ENCODE measurements at places on chromosomes 7 and 10.

- no peak for DNase-seq
Observed at GRCh38 chr7:108413782-108414492, 42.3 kb downstream of the NRCAM start.

- no peak for DNase-seq
Observed at GRCh38 chr10:58212622-58213021, 55.1 kb downstream of the IPMK start.

- no peak for DNase-seq
Observed at GRCh38 chr10:27561334-27561733, 57.2 kb downstream of the RAB18 start.

DNA sequence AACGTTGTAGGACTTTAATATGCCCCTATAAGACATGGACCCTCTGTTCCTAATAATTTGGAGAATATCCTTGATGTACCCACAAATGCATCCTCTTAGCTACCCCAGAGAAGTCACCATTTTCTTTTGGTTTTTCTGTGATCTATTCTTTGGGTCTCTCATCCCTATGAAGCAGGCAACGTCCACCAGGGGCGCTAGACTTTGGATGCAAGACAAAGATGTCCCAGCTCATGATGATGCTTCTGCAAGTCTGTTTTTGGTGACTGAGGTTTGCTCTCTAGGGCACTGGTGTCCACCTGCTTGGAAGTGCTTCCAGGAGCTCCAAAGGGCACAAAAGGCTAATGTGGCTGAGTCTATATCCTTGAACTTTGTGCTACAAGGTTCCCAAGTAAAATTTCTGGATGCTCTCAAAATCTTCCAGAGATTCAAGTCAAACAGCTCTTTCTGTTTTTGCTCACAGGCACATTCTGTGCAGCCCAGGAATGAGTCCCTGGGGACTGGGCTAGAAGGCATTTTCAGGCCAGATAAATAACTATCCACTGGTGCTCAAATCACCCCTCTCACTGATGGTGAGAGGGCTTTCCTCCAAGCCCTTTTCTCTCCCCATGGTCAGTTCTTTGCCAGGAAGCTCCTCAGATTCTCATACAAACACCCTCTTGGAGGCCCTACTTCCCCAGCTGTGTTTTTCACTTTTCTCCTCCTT is 166.4 kb downstream of the C7orf25 start:
- no peak for DNase-seq

- no peak for DNase-seq
Observed at GRCh38 chr10:124538706-124539105, 77.1 kb downstream of the LHPP start.
